Subcutaneous adipose tissue (tissue), 4 donors: ENCODE measurements at places on chromosomes 4 and X. TPM values are rescaled to one million over a fixed set of nuclear protein-coding genes. Genes with fewer than 3 reads are reported as not detected.

HELT gene
- not detected for total RNA-seq

FOXP3 gene
- not detected for total RNA-seq

S100P gene
- total RNA-seq, result not detected

GUCY1A1 gene
- 21.1 TPM for total RNA-seq

CCDC149 gene
- 18.0 TPM for total RNA-seq

RTL9 gene
- total RNA-seq, result 0.38 TPM

LDB2 gene
- total RNA-seq, result 19.0 TPM

IL9R gene
- total RNA-seq, result not detected

RIBC1 gene
- total RNA-seq, result not detected

ANK2 gene
- 89.0 TPM for total RNA-seq

PLP2 gene
- total RNA-seq, result 39.6 TPM

VCX gene
- not detected for total RNA-seq

MAGEA11 gene
- not detected for total RNA-seq

UGT2B17 gene
- not detected for total RNA-seq

CXorf49 gene
- not detected for total RNA-seq

SPANXC gene
- total RNA-seq, result not detected

COL25A1 gene
- total RNA-seq, result 9.0 TPM

CTAG1B gene
- not detected for total RNA-seq

BEX1 gene
- not detected for total RNA-seq

MAGEC3 gene
- total RNA-seq, result not detected

PABPC4L gene
- total RNA-seq, result 1.1 TPM
